ENCODE measurements at places on chromosomes 3 and 15.

GRCh38 chr3:197338586-197338985 is 40.2 kb upstream of the DLG1 start:
- no peak for DNase-seq

- DNase-seq: no peak
Measured at GRCh38 chr3:178304758-178305467, 231.3 kb upstream of the KCNMB2 start.

DNA sequence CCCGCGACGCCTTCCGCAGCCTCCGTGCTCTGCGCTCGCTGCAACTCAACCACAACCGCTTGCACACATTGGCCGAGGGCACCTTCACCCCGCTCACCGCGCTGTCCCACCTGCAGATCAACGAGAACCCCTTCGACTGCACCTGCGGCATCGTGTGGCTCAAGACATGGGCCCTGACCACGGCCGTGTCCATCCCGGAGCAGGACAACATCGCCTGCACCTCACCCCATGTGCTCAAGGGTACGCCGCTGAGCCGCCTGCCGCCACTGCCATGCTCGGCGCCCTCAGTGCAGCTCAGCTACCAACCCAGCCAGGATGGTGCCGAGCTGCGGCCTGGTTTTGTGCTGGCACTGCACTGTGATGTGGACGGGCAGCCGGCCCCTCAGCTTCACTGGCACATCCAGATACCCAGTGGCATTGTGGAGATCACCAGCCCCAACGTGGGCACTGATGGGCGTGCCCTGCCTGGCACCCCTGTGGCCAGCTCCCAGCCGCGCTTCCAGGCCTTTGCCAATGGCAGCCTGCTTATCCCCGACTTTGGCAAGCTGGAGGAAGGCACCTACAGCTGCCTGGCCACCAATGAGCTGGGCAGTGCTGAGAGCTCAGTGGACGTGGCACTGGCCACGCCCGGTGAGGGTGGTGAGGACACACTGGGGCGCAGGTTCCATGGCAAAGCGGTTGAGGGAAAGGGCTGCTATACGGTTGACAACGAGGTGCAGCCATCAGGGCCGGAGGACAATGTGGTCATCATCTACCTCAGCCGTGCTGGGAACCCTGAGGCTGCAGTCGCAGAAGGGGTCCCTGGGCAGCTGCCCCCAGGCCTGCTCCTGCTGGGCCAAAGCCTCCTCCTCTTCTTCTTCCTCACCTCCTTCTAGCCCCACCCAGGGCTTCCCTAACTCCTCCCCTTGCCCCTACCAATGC is 2.0 kb downstream of the ISLR start:
- no peak for DNase-seq

GRCh38 chr3:17339132-17339575 is 403.3 kb downstream of the TBC1D5 start:
- DNase-seq: no peak

DNA sequence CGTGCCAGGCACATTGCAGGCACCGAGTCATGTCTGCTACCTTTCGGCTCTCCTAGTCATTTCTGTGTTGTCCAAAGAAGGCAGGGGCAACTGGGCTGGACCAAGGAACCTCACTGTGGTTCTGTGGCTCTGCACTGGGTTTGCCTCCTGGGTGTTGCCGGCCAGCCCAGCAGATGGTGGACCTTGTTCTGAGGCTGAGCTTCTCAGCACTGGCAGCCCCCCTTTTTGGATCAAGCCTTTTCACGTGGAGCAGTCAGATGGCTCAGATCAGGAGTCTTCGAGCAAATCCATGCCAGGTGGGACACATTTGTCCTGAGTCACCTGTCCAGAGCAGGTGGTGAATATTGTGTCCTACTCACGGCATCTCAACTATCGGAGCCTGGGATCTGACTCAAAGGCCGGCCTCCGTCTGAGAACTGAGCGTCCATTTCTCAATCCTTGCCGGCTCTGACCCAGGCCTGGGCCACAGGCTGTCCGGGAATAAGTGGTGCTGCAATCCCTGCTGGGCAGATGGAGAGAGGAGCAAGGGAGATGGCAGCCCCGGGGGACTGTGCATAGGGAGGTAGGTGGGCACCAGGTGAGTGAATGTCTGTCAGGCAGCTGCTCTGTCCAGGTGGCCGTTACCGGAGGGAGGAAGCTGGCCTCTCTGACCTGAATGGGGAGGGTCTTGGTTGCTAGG is at the start of gene IL16:
IL16 (plus strand) TSS at position 304 of the 679 bp plus-strand sequence. CDS start 28,521 bp downstream, outside the sequence.
- no peak for DNase-seq

- DNase-seq: no peak
Measured at GRCh38 chr3:9682096-9682495, 21.5 kb upstream of the CPNE9 start.

DNA sequence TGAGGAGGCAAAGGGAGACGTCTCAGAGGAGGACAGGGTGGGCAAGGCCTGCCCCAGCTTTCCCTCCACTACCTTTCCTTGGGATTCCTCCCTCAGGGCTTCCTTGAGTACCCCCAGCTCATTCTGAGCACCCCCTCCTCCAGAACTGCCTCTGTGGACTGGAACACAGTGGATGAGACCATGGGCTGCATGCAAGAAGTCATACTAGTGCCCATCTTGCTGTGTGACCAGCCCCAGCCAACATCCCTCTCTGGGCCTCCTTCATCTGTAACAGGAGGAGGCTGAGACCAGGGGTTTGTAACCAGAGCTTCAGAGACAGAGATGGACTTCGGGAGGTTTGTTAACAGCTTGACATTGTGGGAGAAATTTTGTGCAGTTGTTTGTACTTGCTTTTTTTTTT is 25.6 kb downstream of the FEM1B start:
- DNase-seq: no peak

DNA sequence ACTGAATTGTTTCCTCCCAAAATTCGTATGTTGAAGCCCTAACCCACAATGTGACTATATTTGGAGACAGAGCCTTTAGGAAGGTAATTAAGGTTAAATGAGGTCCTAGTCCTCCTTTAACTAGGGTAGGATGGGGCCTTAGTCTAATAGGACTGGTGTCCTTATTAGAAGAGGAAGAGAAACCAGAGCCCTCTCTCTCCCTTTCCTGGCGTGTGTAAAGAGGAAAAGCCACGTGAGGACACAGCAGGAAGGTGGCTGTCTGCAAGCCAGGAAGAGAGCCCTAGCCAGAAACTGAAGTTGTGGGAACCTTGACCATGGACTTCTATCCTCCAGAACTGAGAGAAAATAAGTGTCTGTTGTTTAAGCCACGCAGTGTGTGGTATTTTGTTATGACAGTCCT is 94.3 kb downstream of the OXNAD1 start:
- DNase-seq: no peak

- no peak for DNase-seq
Measured at GRCh38 chr3:110614186-110614585, 457.4 kb upstream of the NECTIN3 start.

DNA sequence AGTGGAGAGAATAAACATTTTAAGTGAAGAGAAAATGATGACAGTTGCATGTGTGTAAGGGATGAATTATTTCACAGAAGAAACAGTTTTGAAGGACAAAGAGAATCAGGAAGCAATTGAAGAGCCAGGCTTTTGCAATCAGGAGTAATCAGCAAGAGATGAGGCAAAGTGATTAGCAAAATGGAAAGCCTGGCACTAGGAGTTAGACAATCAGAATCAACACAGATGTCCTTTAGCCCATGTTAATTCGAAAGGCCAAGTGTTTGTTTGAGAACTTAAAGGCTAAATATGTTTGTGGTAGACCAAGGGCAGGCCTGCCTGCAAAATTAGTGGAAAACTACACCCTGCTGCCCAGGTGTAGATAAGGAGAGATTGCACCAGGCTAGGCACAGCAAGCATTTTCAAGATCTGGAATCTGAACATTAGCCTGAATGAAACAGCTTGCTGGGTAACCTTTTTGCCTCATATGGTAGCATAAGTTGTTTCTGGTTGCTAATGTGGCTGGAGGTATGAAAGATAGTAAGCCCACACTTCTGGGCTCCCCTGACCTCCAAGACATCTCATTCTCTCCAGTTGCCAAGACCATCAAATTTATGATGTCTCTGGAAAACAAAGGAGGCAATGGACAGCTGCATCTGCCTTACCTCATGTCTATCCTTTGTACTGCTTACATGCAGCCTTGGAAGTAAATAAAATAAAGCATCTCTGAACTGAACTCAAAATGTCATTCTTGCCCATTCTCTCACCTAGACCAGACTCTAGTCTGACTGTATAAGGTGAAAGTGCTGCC is 22.0 kb upstream of the LEKR1 start:
- DNase-seq: no peak

DNA sequence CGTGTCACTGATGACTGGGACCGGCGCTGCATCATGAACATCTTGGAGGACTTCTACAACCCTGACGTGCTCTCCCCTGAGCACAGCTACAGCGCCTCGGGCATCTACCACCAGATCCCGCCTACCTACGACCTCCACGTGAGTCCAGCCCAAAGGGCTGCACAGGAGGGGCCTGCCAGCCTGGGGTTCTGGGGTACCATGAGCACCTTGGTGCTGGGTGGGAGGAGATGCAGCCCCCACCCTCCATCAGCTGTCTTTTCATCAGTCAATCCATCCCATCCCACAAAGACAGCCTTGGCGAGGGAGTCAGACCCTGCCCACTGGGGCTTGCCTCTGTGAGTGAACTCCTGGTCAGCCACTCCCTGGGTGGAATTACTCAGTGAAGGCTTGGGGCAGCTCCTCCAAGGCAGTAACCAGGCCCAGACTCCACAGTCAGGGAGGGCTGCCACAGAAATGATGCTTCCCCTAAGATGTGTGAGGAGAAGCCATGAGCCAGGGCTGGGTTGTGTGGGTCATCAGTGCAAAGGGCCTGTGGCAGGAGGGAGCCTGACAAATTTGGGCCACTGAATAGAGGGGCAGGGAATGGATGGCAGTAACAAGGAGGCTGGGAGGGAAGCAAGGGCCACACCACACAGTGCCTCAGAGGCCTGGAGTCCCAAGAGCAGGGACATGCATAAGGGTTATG is 47.9 kb downstream of the SEMA3G start:
- DNase-seq: no peak

- no peak for DNase-seq
Measured at GRCh38 chr3:17111586-17111985, 226.8 kb downstream of the PLCL2 start.

GRCh38 chr3:65577843-65578430 is 460.8 kb downstream of the MAGI1 start:
- DNase-seq: no peak

DNA sequence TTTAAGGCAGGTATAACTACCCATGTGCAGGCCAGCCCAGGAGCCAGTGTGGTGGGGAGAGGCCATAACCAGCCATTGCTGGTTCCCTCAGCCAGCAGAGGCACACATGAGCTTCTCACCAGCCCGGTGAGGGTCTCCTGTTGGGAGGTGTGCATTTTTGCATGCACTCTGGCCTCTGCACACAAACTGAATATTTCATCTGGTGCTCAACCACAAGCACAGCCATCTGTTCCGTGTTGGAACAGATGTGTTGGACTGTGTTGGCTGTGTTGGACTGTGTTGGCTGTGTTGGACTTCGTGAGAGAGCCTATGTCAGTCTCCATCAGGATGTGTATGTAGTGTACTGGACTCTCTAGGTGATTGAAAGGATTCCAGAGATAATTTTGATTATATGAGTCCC is 67.2 kb downstream of the RPL39L start:
- no peak for DNase-seq

- DNase-seq: no peak
Measured at GRCh38 chr3:185959609-185960521, 22.1 kb upstream of the TRA2B start.

DNA sequence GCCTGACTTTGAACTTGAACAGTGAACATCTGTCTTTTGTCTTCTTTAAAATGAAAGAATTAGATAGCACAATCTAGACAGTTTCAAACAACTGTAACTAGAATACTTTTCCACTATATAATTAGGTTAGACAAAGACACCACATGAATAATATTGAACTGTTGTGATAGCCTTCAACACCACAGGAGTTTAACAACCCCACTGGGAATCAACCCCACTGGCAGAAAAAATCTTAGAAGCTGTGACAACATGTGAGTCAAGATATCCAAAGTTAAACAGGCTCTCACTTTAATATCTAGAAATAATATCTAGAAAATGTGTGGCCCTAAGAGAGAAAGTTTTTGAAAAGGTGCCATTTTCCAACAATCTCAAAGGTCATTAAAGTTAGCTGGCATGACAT is 64.4 kb upstream of the PRICKLE2 start:
- DNase-seq: no peak

DNA sequence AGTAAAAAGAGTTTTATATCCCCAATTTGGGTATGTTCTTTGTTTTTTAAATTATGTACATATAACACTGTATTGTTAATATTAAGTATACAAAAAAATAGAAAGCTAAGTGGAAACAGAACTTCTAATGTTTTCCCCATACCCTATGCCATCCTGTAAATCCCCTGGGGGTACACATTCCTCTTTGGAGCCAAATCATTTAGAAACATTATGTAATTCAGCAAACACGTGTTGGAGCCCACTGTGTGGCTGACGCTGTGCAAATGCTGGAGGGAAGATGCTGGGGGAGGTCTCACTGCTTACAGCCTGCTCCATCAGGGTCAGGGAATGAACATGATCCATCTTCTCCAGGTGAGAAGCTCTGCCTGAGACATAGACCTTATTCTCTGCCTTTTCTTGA is 52.8 kb downstream of the CRTC3 start:
- no peak for DNase-seq

GRCh38 chr15:62946940-62947339 is 95.6 kb upstream of the TPM1 start:
- DNase-seq: no peak

DNA sequence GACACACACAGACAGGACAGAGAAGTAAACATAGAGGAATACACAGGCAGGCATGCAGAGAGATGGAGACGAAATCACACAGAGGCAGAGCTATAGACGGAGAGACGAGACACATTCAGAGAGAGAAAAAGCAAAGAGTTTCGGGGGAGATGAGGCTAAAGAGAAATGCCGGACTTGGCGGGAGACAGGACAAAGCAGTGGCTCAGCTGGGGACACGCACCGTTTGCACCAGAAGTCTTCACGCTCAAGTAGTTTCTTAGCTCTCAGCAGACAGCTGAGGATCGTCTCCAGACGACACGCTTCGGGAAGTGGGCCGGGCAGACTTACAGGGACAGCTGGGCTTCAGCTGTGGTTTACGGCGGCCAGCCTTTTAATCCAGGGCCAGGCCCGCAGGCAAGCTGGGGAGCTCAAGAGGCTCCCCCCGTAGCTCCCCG is 56.2 kb upstream of the DLG1 start:
- DNase-seq: no peak

DNA sequence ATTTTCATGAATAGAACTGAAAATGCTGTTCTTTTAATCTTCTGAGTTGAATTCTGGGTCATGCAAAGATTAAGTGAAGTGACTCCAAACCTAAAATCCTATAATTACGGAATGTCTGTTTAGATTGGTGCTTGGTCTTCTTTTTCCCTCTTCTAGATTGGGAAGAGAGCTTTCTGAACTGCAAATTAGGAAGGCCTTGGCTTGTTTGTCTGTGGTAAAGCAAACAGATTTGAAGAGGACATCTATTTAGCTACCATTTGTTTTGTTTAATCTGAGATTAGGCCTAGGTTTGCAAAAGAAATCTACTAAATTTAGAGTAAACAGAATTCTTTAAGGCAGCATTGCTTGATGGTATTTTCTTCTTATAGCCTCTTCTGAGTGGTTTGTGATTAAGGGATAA is 23.5 kb downstream of the PAQR9 start:
- no peak for DNase-seq
